ENCODE measurements at places on chromosomes 3 and 15. TPM values are rescaled to one million over a fixed set of nuclear protein-coding genes. Genes with fewer than 3 reads are reported as not detected.

The MNS1 gene
- 1.5 TPM for total RNA-seq

The SPESP1 gene
- 4.0 TPM for total RNA-seq

The EFL1 gene
- 22.3 TPM for total RNA-seq

The TERC gene
- 291 TPM for total RNA-seq

DNA sequence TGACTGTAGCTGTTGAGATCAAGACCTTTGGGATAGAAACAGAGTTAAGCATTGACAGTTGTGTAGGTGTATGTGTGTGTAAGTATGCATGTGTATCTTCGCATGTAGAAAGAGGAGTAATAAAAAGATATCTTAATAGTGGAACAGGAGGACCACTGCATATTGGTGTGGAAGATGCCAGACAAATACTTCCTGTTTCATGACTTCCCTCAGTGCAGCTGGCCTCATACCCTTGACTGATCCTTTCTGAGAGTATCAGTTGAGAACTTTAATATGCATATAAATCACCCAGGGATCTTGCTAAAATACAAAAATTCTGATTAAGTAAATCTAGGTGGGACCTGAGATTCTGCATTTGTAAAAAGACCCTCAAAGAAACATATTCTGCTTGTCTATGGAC, 8.5 kb upstream of the ZBED2 start:
- H3K27me3 ChIP-seq = no peaks in the 10 kb centered on the region
- no peak overlapping the region for H3K27ac ChIP-seq
- no peaks in the 10 kb centered on the region for H3K36me3 ChIP-seq
- no peak overlapping the region for H3K4me3 ChIP-seq
- DNase-seq = no peak

DNA sequence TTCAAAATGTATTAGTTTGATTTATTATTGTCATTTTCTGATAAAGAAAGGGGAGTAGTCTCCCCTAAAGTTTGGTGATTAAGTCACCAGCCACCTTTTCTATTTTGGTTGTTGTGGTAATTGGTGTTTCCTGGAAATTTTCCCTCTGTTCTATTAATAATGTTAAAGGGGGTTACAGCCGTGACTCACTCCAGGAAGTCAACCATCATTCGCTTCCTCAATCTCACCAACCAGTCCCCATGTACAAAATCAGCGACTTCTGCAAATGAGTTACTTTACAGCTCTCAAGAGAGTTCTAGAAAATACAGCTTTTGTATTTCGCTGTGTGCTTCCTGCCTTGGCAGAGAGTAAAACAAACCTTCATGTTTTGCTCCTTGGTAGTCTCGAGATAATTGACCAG, 285.1 kb downstream of the LPP start:
- H3K27me3 ChIP-seq = no peaks in the 10 kb centered on the region
- H3K4me3 ChIP-seq = no peak overlapping the region
- H3K4me1 ChIP-seq = no peaks in the 10 kb centered on the region
- H3K36me3 ChIP-seq = no peaks in the 10 kb centered on the region
- peak overlapping the region; percentile 27 for H3K27ac ChIP-seq

DNA sequence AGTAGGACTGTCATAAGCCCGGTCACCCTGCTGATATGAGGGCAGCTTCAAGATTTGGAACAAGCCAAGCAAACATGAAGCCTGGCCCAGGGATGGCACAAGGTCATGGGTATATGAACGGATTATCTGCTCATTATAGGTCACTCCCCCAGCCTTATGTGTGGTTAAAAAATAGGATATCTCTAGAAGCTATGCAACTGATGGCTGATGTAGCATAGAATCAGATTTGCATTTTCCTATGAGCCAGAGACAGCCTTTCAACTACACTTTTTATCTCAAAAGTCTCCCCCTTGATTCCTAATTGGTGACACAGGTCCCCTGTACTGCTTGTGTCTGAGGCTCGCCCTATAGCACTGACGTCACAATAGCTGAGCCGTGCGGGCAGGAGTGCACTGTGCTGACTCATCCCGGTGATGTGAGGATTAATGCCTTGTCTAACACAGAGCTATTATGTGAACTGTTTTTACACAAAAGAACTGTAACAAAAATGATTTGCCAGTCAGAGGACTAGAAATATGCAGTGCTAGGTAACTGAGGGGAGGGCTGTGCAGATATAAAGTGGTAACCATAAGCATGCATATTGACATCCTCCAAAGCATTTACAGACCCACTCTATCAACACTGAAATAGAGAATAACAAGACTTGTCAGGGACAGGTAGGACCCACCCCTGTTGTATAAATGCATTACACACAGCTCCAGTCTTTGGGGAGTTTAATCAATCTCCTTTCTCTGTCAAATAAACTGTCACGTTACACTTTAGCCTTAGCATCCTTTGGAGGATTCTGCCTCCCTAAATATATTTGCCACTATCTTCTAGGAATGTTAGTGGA, 204.9 kb downstream of the TIGIT start:
- H3K27ac ChIP-seq = no peak overlapping the region
- no peaks in the 10 kb centered on the region for H3K36me3 ChIP-seq
- H3K4me1 ChIP-seq = peaks cover 15% of the 10 kb centered on the region
- H3K27me3 ChIP-seq = no peaks in the 10 kb centered on the region

DNA sequence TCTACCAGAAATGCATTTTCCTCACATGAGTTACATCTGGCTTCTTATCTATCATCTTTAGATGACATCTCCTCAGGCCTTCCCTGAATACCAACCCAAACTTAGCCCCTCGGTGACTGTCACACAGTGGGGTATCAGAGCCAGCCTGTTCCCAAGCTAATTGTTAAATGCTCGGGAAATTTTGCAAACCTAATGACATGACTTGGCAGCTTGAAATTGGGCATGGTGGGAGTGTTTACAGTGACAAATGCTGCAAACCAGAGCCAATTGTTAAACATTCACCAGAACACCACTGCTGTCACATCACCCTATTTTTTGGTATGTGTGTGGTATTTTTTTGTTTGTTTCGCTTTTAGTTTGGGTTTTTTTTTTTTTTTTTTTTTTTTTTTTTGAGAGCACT, 130.8 kb downstream of the HCN4 start:
- no peak overlapping the region for H3K4me3 ChIP-seq
- no peaks in the 10 kb centered on the region for H3K4me1 ChIP-seq
- no peak for DNase-seq
- no peaks in the 10 kb centered on the region for H3K36me3 ChIP-seq
- H3K27ac ChIP-seq = no peak overlapping the region

Data from thyroid gland (tissue), 4 donors.